ENCODE measurements at places on chromosomes 11 and 22.

DNA sequence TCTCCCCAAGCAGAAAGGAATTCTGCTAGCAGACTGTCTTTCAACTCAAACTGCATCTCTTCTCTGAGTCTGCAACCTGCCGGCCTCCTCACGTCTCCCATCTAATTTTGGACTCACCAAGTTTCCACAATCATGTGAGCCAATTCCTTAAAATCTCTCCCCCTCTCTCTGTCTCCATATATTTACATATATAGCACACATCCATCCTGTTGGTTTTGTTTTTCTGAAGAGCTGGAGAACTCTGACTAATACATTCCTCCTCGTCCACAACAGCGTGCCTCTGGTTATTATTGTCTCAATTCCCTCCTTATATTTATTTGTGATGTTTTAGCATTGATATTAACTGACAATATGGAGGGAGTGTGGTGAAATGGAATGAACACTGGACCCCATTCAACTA, 29.6 kb upstream of the FJX1 start:
- no peak for DNase-seq

GRCh38 chr22:47129902-47130635, 367.6 kb downstream of the TBC1D22A start:
- peak; percentile 31 for DNase-seq

DNA sequence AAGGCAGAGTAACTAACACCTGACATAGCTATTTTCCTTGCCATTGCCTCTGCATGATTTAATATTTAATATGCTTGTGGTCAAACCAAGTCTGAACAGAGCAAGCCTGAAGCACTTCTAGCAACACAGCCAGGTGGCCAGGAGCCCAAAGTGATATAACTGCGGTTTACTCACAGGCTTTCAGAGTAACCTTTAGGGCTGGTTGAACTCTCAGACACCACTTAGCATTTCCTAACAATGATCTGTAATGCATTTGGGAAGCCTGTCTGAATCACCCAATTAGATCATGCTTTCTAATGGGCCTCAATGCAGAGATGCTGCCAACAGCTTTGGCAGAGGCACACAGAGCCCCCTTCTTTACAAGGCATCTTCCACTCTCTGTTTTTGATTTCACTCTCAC, 96.1 kb downstream of the FDX1 start:
- no peak for DNase-seq

DNA sequence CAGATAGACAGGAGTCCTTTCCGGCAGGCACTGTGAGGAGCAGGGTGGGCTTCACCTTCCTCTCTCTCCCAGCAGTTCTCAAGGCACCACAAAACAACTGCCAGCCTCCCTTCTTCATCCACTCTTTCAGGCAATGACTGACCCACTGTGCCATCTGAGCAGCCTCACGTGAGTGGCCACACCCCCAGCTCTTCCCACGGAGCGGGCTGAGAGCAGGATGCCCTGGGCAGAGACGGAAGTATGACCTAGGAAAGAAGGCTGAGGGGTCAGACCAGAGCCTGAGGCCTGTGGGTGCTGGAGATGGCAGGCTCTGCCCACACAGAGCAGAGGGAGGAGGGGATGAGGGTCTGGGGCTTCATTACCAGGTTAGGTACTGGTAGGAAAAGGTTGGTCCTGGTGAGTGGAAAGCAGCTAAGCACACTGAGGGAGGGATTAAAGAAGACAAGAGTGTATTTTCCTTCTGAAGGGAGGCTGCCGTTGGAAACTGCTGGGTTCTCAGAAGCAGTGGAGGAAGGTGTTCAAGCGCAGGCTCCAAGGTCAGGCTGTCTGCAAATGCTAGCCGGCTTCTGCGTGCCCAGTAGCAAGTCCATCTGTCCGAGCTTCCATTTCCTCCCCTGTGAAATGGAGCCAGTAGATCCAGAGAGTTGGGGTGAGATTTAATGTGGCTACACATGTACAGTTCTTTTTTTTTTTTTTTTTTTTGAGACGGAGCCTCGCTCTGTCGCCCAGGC, 4.6 kb downstream of the NLRP6 start:
- DNase-seq: peak; percentile 2

- no peak for DNase-seq
Measured at GRCh38 chr11:100338144-100338840, 348.8 kb upstream of the ARHGAP42 start.

- no peak for DNase-seq
Measured at GRCh38 chr22:29647954-29648737, 44.7 kb downstream of the NF2 start.

GRCh38 chr22:25062386-25063085, 110.0 kb downstream of the KIAA1671 start:
- DNase-seq: no peak

GRCh38 chr11:118497831-118498230, 29.4 kb upstream of the TTC36 start:
- DNase-seq: no peak

DNA sequence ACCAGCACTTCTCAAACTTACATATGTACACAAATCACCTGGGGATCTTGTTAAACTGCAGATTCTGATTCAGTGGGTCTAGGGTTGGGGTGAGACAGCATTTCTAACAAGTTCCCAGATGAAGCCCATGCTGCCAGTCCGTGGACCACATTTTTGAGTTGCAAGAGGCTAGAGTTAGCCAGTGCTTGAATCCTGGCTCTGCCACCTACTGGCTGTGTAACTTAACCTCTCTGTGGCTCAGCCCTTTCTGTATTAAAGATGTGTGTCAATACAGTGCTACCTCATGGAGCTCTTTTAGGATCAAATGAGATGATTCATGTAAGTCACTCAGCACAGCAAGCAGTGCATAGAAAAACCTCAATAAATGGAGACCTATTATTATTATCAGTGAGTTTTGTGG, 90.2 kb upstream of the ISX start:
- no peak for DNase-seq

DNA sequence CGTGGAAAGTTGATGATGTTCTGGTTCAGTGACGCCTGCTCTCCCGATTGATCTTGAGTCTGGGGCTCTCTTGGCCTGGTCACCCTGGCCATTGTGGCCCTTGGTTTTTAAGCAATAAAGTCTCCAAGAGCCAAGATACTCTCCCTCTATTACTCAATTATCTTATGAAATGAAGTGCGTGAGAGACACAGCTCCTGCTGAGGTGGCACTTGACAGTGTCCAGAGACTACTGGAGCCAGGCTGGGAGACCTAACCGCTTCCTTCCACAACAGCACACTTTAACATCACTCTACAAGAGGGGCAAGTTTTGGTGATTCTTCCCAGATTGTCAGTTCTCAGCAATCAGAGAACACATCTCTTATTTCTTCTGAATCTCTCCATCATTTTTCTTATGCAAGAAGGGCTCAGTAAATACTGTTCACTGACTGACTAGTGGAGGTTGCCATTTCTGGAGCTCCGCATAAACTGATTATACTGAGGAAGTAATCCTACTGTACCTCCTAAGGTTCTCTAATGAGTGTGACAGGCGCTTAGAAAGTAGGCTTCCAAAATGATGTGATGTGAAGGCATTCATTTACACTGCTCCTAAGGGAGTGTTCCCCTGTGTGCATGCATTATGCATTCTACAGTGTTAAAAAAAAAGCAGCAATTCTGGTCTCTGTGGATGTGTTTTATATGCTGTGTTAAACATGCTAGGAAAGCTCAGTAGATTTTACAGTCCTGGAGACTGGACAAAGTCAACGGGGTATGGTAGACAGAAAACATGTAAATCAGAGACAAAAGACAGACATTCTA, 968.0 kb downstream of the OPCML start:
- no peak for DNase-seq

DNA sequence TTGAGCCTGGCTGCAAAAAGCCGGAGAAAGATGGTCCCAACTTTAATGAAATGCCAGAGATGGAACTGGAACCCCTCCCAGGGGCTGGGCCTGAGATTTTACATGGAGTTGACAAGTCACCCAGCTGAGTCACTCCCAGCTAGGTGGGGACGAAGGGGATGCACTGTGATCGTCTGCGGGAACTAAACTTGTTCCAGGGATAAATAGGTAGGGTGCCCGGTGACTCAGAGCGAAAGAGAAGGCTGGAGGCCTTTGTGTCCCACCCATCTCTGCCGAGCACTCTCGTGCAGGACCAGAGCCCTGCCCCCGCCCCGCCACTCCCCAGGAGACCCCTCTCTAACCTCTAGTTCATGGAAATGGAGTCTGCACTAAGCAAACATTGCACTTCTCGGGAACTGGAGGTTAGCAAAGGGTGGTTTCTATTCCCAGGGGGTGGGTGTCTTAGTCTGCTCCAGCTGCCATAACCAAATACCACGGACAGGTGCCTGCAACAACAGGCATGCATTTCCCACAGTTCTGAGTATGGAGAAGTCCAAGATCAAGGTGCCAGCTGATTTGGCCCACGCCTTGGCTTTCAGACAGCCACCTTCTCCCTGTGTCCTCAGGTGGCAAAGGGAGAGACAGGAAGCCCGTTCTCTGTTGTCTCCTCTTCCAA, 60.7 kb upstream of the FADD start:
- DNase-seq: no peak

DNA sequence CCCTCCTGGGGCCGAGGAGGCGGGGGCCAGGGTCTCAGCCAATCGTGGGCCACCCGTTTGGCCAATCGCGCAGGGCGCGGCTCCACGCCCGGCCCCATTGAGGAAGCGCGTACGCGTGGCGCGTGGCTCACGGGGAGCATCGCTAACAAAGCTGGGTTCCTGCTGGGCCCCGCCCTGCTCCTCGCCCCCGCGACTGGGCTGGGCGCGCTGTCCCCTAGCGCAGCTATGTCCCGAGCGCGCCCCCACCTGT, 614 bp upstream of the ASCL2 start:
- peak; percentile 76 for DNase-seq

GRCh38 chr22:28222052-28222451, 303.0 kb upstream of the PITPNB start:
- peak; percentile 9 for DNase-seq

DNA sequence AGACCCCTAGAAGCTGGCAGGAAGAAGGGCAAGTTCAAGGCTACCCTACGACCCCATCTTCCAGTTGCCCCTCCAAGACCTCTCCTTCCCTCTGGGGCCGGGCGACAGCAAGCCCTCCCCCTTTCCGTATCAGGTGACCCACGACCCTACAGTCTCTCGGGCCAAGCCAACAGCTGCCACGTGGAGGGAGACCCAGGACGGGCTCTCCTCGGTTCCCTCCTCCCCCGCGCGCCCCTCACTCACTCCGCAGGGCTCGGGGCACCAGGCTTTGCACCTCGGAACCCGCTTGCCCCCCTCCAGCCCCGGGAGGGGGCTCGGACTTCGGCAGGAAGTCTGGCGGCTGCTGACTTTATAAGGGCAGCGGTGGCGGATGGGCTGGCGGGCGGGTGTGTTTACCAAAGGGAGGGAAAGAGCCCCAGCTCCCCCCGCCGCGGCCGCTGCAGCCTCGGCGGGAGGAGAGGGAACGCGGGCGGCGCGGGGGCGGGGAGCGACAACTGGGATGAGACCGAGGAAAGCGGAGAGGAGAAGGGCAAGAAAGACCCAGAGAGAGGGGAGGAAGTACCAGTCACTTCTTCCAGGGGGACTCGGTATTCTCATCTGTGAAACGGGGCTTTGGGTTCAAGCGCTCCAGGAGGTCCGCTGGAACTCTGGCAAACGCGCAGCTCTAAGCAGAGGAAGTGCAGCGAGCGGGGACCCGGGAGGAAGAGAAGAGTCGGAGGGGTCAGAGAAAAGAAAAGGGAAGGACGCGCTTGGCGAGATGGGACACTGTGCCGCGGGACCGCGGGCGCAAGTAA, 767 bp downstream of the SLC43A1 start:
- DNase-seq: peak; percentile 66

DNA sequence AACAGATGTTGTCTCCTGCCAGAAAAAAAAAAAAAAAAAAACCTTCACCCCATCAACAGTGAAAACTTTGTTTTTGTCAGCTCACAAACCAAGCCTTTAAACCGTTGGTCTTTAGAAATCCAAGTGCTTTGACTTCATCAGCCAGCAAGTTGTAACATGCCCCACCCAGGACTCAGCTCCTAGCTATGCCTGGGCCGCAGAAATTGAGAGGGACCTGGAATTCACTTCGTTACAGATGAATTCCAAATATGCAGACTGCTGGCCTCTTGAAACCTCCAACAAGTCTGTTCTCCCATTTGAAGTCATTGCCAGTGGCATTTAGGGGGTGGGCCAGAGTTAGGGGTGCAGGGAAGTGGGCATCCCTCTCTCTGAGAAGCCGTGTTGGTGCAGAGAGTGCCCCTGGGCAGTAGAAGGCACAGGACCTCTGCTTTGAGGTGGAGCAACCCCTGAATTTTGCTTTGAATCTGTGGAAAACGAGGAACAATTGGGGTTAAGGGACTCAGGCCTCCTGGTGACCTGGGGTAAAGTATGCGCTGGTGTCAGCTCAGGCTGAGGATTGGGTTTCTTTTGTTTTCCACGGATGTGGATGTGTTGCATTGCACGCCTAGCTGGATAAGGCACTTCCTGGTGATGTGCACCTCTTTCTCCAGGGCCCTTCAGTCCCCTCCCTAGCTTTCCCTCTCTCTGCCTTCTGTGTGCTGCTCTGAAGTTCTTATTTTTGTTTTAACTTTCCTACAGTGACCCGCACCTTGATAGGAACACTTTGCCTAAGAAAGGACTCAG, 109.5 kb downstream of the DBX1 start:
- DNase-seq: no peak

Measured in suppressor macrophage (primary cell).